ENCODE measurements at places on chromosomes 3 and 15.

- no peak for DNase-seq
These were observed 489.4 kb upstream of the IL12A start for GRCh38 chr3:159499031-159499793.

GRCh38 chr3:126357295-126358037 lies at the start of gene KLF15:
Gene KLF15 (minus strand): TSS chr3:126357408. CDS start chr3:126352922, 4,486 bp downstream.
- peak; percentile 84 for DNase-seq

- DNase-seq: no peak
These were observed 297.0 kb upstream of the EPHA3 start for GRCh38 chr3:88810455-88810854.

DNA sequence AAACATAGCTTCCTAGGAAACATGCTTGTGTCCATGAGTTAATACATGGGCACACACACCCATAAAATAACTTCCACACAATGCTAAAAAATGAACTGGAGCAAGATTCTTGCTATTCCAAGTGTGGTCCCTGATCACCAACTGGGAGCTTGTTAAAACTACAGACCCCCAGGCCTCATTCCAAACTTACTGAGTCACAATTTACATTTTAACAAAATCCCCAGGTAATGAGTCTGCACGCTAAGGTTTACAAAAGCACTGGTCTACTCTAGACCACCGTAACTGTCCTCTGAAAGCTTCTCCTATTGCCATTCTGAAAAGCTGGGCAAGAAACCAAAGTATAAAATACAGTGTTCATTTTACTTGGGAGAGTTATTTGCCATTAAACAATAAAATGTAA lies 45.4 kb downstream of the IGF2BP2 start:
- no peak for DNase-seq

GRCh38 chr3:179166561-179167201 lies 18.5 kb downstream of the PIK3CA start:
- DNase-seq: no peak

DNA sequence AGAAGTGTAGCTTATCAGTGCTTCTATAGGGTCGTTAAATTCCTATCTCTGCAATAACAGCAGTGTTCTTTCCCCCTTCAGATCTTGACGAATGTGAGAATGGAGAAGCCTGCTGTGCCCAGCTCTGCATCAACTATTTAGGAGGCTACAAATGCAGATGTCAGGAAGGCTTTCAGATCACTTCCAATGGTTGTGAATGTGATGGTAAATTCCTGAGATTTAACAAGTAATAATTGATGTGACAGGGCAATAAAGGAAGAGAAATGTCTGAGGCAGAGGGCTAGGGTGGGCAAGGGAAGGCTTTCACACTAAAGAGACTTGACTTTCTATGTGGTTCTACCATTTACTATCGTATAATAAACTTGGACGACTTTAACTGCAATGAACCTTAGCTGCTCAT lies 711.7 kb upstream of the GOLIM4 start:
- no peak for DNase-seq

- no peak for DNase-seq
These were observed 64.2 kb upstream of the CMSS1 start for GRCh38 chr3:99753268-99753975.

- DNase-seq: no peak
These were observed 225.5 kb upstream of the STT3B start for GRCh38 chr3:31307131-31307785.

GRCh38 chr3:97464035-97464434 lies 300.5 kb upstream of the ARL6 start:
- DNase-seq: no peak

DNA sequence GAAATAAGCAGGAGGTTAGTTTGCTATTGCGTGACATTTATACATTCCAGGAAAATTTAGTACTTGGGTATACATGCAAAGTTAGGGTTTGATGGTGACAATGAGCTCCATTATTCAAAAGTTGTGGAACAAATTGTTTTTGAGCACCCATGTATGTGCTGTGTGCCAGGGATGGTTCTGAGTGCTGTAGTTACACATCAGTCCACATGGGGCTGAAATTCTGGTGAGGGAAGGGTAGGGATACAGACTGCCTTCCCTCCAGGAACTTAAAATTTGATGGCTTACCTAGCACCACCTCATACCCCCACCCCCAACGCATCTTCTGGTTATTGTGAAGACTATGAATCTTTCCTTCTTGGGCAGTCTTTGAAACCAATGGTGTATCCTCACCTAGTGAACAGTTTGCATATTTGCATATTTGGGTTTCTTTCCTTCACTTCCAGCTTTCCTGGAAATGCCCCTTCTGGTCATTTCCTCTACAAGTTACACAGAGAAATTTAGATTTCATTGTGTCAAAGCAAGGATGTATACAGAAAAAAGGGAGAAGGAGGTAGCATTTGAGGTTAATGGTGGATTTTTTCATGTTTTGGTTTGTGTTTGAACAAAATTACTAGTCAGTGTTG lies 222.0 kb upstream of the IL12A start:
- DNase-seq: no peak

GRCh38 chr3:129756871-129757270 lies 136.6 kb downstream of the TMCC1 start:
- DNase-seq: no peak

DNA sequence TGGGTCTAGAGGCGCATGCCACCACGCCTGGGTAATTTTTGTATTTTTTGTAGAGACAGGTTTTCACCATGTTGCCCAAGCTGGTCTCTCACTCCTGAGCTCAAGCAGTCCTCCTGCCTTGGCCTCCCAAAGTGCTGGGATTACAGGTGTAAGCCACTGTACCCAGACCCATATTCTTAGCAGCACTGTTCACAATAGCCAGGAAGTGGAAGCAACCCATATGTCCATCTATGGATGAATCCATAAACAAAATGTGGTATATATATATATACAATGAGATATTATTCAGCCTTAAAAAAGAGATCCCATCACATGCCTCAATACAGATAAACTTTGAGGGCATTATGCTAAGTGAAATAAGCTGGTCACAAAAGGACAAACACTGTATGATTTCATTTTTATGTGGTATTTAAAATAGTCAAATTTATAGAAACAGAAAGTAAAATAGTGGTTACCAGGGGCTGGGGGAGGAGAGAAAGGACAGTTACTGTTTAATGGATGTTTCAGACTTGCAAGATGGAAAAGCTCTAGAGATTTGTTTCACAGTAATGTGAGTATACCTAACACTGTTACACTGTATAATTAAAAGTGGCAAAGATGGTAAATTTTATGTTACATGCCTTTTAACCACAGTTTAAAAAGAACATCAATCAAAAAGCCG lies 35.7 kb upstream of the GRAMD1C start:
- DNase-seq: no peak

DNA sequence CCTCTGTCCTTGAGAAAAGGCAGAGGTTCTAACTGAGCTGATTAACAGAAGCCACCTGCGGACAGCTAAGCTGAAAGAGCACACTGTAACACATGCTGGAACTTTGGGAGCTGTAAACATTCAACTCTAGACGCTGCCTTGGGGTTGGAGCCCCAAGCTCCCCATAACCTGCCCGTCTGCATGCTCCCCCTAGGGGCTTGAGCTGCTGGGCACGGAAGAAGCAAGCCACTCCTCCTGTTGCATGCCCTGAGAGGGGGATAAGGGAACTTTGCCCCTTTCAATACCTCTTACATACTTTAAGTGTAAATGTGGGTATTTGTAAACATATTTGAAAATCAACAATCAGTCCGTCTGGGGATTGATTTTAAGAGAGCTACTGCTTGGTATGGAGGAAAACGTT lies 188.4 kb downstream of the ADAMTSL3 start:
- DNase-seq: no peak

- DNase-seq: no peak
These were observed 658 bp downstream of the EOGT start for GRCh38 chr3:69012800-69013252.

DNA sequence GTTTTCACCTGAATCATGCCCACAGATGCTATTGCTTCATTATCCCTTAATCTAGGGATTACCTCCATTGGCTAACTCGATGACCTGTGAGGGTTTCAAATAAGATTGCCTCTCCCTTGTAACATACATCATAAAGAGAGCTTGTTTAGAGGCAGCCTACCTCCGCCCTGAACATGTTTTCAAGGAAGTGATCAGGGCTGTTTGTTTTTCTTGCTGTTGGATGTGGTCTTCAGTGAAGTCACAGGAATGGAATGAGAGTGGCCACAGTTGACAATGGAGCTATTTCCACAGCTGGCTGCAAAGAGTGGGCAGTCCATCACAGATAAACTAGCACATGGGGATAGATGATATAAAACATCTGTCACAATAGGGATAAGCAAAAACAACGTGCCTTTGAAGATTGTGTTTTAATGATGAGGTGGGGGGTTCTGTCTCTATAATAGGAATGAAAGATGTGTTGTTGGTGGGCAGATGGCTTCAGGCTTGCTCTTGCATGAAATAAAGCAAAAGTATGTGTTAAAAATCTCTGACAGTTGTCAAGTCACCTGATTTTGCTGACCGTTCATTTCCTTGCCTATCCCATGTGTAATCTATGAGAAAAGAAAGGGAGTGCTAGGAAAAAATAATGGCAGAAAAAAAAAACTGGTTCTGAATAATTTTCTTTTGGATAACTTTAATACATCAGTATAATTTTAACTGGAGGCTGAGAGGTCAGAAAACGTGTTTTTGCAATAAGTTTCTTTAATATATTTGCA lies 642.3 kb downstream of the RBMS3 start:
- no peak for DNase-seq

DNA sequence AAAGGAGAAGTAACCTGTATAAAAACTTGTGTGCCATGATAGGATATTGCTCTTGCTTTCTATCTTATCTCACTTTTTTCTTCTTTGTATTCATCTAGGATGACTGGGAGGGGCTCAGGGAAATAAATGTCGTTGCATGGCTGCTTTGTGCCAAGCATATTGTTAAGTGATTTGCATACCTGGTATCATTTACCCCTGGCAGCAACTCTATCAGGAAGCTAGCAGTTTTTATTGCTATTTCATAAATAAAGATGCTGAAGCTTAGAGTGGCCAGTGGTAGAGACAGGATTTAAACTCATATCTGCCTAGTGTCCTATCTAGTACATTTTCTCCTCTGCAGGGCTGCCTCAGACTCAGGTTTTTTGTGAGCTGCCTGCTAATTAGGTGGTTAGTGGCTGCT lies 253.3 kb downstream of the PTPRG start:
- no peak for DNase-seq

DNA sequence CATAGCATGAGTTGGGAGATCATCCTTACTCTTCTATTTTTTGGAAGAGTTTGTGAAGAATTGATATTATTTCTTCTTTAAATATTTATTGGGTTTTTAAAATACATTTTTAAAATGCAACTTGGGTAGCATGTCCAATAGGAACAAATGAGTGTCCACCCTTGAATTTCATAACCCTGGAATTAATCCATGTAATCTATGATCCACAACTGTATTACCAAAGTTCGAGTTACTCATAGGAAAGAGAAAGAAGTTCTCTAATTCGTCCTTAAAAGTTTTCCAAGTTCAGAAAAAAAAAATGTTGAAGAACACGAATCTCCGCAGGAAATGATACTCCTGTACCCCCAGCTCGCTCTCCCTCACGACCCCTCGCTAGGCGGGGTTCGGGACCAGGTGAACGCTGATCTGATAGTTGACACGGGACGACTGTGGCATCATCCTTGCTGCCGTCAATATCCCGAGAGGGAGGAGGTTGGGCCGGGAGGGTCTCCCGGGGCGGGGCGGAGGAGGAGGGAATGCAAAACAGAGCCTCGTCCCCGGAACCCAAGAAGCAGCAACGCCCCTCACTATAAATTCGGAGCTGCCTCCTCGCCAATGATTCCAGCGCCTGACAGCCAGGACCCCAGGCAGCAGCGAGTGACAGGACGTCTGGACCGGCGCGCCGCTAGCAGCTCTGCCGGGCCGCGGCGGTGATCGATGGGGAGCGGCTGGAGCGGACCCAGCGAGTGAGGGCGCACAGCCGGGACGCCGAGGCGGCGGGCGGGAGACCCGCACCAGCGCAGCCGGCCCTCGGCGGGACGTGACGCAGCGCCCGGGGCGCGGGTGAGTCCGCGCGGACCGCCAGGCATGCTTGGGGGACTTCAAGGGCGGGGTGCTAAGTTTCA lies at the start of gene AGTR1:
AGTR1 (plus strand) TSS at position 598 of the 884 bp plus-strand sequence. CDS start 43,133 bp downstream, outside the sequence.
- no peak for DNase-seq

GRCh38 chr15:101660005-101660404 lies 7.8 kb upstream of the TM2D3 start:
- DNase-seq: no peak

- DNase-seq: no peak
These were observed 254.6 kb upstream of the RBMS3 start for GRCh38 chr3:29026286-29026685.

- no peak for DNase-seq
These were observed 43.7 kb downstream of the CCR4 start for GRCh38 chr3:32995098-32995497.

- no peak for DNase-seq
These were observed 120.7 kb upstream of the WNT5A start for GRCh38 chr3:55607844-55608243.

DNA sequence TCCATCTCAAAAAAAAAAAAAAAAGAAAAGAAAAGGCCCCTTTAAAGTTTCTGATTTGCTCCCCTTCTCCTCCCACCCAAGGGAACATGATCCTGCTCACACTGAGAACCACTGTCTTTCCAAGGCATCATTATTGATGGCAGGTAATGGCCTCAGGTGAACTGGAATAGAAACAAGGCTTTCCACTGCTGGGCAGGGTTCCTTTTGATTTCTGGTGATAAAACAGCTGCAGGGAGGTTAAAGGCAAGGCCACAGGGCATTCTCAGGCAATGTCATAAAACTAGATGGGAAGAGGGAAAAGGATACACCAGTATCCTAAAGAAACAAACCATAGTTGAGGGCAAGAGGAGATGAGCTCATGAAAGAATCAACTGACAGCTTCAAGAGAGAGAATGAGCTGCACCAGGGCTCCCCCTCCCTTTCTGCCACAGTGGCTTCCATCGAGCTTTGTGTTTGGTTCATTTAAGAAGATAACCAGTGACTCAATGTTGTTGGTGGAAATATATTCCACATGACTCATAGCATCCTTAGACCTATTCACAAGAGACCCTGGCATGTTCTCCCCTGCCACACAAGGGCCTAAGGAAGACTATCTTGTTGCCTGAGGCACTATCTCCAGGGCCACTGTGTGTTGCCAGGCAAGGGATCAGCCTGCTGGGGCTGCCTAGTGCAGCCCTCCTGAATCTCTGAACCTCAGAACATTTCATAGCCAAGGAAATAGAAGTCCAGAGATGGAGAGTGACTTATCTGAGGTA lies 86.4 kb downstream of the WDR76 start:
- DNase-seq: no peak

GRCh38 chr3:161082063-161082462 lies 23.1 kb downstream of the B3GALNT1 start:
- no peak for DNase-seq

DNA sequence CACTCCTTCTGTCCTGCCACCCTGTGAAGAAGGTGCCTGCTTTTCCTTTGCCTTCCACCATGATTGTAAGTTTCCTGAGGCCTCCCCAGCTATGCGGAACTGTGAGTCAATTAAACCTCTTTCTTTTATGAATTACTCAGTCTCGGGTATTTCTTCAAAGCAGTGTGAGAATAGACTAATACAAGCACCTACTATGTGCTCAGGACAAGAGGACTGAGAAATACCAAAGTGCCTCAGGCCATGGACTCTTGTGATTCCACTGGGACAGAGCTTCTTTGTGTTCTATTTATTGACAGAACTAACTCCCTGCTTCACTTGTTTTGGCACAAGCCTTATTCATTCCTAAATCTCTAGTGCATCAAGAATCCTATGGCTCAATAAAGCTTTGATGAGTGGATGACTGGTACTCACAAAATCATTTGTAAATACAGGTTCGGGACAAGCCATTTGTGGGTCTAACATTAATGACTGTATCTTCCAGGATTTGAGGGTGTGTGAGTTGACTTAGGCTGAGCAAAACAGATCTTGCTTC lies 204.2 kb downstream of the PDCD6IP start:
- DNase-seq: no peak

- peak; percentile 55 for DNase-seq
These were observed 1.2 kb upstream of the USF3 start for GRCh38 chr3:113697500-113698090.

- DNase-seq: no peak
These were observed 127.6 kb downstream of the FBLN2 start for GRCh38 chr3:13676356-13677017.

All from C1 segment of cervical spinal cord (tissue), 14 donors.